Activated naive CD8-positive, alpha-beta T cell treated with anti-CD3 and anti-CD28 coated beads, Interleukin-2, amount 50 U/mL, for 24 hours (primary cell): ENCODE measurements at places on chromosomes 5 and 9.

DNA sequence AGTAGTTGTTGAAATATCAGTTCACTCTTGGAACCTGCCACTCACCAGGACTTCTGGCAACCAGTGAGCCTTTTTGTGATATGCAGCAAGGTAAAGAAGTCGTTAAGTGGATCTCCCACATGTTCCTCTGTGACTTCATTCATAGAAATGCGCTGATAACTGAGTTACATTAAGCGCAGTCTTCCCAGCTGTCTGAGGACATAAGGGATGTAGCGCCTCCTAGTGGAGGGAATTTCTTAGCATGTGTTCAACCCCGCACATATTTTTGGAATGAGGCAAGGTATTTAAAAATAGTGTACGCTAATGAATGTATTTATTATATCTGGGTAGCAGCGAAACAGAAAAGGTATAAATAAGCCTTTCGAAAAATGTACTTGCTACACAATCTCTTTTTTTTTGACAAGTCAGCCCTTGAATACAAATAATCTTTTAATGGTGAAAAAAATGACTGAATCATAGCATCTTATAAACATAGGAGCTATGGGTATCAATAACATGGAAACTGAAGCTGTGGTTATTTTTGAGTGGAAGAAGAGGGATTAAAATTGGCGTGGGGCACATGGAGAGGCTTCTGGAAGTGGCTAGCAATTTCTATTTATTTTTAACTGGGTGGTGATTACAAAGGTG lies 38.0 kb downstream of the PALM2AKAP2 start:
- H3K36me3 ChIP-seq = no peaks in the 10 kb centered on the region
- H3K4me1 ChIP-seq = no peaks in the 10 kb centered on the region

GRCh38 chr9:90290716-90291485 lies 351.7 kb downstream of the DIRAS2 start:
- no peak overlapping the region for H3K4me3 ChIP-seq
- H3K4me1 ChIP-seq = no peaks in the 10 kb centered on the region
- no peak for DNase-seq
- no peaks in the 10 kb centered on the region for H3K36me3 ChIP-seq
- peaks cover 13% of the 10 kb centered on the region for H3K27me3 ChIP-seq

GRCh38 chr9:85716031-85716877 lies 25.5 kb downstream of the AGTPBP1 start:
- H3K27me3 ChIP-seq = no peaks in the 10 kb centered on the region
- peak overlapping the region; percentile 1 for H3K4me3 ChIP-seq
- peak overlapping the region; percentile 65 for H3K27ac ChIP-seq
- DNase-seq = no peak

DNA sequence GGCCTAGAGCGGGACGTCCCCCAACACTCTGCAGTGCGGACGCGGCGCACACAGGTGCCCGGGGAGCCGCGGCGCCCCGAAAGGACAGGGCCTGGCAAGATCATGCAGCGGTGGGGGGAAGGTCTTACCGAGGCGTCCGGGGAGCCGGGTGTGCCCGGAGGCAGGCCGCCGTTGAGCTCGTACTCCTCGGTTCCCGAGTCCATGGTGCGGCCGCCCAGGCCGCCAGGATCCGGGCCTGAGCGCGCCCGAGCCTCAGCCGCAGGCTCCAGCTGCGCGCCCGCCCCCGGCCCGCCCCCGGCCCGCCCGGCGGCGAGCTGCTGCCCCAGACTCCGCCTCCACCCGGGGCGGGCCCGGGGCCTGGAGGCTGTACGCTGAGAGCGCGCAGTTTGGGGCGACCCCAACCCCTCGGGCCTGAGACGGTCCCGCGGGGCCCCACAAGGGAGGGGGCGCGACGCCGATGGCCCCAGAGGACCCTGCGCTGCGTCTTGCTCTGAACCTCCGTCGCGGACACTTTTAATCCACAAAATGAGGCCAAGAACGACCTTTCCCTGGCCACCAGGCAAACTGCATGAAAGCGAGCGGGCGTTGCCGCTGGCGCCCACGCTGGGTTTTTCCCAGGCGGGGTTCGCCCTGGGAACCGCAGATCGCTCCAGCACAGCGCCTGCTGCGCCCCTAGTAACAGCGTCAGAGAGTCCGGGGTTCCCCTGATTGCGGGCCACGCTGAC lies at the start of gene NINJ1:
Gene NINJ1 (minus strand): TSS at position 237 of the 725 bp plus-strand sequence. CDS start 34 bp downstream, at position 203.
- peaks cover 8% of the 10 kb centered on the region for H3K36me3 ChIP-seq
- H3K4me3 ChIP-seq = peak within 1 kb of the TSS; percentile 90
- DNase-seq = peak; percentile 93
- peak within 1 kb of the TSS; percentile 90 for H3K27ac ChIP-seq
- H3K4me1 ChIP-seq = peaks cover 58% of the 10 kb centered on the region
- H3K27me3 ChIP-seq = no peaks in the 10 kb centered on the region

DNA sequence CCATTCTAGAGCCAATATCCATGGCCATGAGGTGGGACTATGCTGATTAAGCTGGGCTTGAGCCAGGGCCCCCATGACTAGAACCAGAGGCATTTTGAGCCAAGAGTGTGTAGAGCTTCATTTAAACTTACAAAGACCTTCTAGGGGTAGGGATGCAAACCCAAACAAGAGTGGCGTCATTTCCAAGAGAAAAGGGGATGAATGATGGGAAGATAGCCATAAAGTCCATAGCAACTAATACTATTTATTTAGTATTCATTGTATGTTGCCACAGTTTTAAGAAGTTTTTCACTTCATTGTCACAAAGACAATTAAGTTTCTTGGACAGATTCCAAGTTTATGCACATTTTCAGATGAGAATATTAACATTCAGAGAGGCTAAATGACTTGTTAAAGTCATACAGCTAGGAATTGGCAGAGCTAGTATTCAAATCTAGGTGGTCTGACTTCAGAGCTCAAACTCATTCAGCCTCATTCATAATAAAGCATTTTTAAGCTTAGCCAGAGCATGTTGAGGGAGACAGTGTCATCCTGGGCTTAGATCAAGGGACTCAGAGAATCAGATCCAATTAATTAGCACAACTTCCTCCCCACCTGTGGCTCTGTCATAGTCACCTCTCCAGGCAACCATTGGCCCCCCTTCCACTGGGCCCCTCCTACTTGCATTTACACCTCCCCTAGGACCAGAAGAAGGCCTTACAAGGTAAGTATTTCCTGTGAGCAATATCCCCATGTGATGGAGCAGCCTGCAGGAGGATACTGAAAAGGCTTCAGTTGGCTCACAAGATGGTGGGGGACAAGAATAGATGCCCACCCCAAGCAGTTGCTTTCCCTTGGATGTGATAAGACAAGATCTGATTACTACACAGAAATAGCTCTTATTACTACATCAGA lies 95.0 kb upstream of the PCSK1 start:
- peaks cover 5% of the 10 kb centered on the region for H3K27me3 ChIP-seq
- no peak overlapping the region for H3K27ac ChIP-seq
- no peaks in the 10 kb centered on the region for H3K36me3 ChIP-seq
- DNase-seq = no peak

GRCh38 chr9:127185931-127186781 lies 63.7 kb upstream of the ANGPTL2 start:
- H3K27ac ChIP-seq = no peak overlapping the region
- DNase-seq = no peak
- no peak overlapping the region for H3K4me3 ChIP-seq

GRCh38 chr9:37555786-37556185 lies 20.4 kb downstream of the FBXO10 start:
- no peaks in the 10 kb centered on the region for H3K4me1 ChIP-seq
- no peak overlapping the region for H3K4me3 ChIP-seq
- H3K36me3 ChIP-seq = no peaks in the 10 kb centered on the region
- no peaks in the 10 kb centered on the region for H3K27me3 ChIP-seq

DNA sequence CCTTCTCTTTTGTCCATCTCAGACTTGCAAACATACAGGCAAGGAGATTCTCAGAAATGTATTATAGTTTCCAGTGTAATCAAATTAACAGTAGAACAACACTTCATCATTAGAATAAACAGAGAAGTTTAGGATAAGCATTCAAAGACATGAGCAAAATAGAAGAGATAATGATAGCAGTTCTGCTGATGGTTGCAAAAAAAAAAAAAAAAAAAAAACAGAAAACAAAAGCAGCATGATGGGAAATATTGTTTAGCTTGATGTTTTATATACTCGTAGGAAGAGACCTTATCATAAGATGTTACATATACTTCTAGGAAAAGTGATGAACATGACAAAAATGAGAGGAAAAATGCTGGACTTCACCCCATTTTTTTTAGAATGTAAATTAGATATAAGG lies 1356.2 kb downstream of the MAT2B start:
- no peak overlapping the region for H3K4me3 ChIP-seq
- H3K4me1 ChIP-seq = no peaks in the 10 kb centered on the region
- no peaks in the 10 kb centered on the region for H3K27me3 ChIP-seq
- H3K36me3 ChIP-seq = no peaks in the 10 kb centered on the region

DNA sequence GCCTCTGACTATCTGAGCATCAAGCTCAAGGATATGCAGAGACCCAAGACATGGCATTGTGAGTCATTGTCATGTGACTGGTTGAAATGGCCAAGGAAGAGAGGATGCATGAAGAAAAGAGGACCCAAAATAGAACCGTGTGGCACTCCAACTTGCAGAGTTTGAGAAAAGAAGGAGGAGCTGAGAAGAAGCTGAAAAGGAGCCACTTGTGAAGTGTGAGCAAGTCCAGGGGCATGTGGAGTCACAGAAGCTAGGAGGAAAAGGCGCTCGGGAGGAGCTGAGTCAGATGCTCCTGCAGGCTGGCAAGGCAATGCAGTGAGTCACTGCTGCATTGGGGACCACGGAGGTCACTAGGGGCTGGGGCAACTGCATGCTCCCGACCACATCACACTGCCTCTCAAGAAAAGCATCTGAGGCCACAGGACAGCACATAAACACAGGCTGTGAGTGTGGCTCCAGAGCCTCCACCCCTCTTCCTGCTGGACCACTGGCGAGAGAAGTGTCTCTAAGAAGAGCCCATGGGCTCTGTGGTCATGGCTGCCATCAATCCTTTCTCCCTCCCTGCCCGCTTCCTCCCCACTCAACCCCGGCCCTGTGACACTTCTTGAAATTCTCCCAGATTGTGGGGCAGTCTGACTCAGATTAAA lies 197.6 kb downstream of the DRD1 start:
- peaks cover 36% of the 10 kb centered on the region for H3K27me3 ChIP-seq
- H3K4me1 ChIP-seq = peaks cover 19% of the 10 kb centered on the region
- H3K4me3 ChIP-seq = no peak overlapping the region
- DNase-seq = peak; percentile 39

- H3K27ac ChIP-seq = no peak overlapping the region
- H3K4me1 ChIP-seq = peaks cover 64% of the 10 kb centered on the region
- no peaks in the 10 kb centered on the region for H3K27me3 ChIP-seq
- H3K4me3 ChIP-seq = no peak overlapping the region
- DNase-seq = no peak
Measured at GRCh38 chr5:1314564-1314982, 19.7 kb upstream of the TERT start.

GRCh38 chr5:13591621-13592020 lies 352.9 kb downstream of the DNAH5 start:
- no peaks in the 10 kb centered on the region for H3K4me1 ChIP-seq
- no peak for DNase-seq
- H3K27ac ChIP-seq = no peak overlapping the region
- H3K27me3 ChIP-seq = no peaks in the 10 kb centered on the region

DNA sequence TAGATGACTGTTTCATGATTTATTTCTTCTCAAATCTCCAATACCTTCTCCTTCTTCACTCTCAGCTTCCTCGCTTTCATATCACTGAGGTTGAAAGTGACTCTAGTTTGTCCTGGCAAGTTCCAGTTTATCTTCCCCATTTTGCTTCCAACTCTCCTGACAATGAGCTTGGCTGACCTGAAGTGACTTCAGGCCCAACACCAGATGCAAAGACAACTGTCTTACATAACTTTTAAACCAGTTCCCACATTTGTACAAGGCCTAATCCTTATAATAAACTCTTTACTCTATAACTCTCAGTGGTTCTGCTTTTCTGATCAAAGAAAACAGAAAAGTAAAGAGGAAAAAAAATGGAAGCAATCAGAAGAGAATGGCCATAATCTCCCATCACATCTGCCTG lies 22.0 kb downstream of the GNG10 start:
- no peak for DNase-seq
- H3K4me1 ChIP-seq = no peaks in the 10 kb centered on the region
- no peak overlapping the region for H3K27ac ChIP-seq
- H3K36me3 ChIP-seq = peaks cover 4% of the 10 kb centered on the region
- H3K27me3 ChIP-seq = no peaks in the 10 kb centered on the region

DNA sequence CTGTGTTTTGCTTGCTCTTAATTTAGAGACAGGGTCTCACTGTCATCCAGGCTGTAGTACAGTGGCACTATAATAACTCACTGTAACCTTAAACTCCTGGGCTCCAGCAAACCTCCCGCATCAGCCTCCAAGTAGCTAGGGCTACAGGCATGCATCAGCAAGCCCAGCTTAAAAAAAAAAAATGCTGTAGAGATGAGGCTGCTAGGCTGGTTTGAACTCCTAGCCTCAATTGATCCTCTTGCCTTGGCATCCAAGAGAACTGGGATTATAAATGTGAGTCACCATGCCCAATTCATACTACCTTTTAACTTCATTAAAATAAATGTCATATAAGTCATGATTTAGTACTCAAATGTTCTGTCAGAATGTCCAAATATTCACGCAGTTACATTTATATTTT lies 2195.7 kb upstream of the C9orf72 start:
- no peaks in the 10 kb centered on the region for H3K27me3 ChIP-seq
- DNase-seq = no peak
- H3K4me3 ChIP-seq = no peak overlapping the region
- no peaks in the 10 kb centered on the region for H3K36me3 ChIP-seq
- H3K4me1 ChIP-seq = no peaks in the 10 kb centered on the region

DNA sequence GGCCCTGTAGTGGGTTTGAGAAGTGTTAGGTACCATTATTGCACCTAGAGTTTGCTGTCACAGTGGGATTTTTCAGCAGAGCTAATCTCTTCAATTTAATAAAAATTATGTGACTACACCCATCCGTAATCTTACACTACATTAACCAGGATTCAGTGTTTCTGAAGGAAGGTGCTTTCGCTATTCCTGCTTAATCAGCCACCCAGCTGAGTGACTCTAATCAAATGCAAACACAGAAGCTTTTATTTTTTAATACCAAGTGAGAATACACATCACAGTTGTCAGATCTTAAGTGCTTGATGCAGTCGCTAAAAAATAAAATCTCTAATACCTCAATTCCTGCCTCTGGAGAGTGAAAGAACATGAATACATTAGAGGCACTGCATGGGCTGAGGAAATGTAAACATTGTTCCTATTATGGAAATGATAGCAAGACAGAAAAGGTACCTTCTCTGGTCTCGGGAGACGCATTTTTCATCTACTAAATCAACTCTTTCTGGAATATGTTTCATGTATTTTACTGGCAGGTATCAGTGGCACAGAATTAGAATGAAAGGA lies 125.7 kb downstream of the SEMA6A start:
- no peak overlapping the region for H3K27ac ChIP-seq
- no peak overlapping the region for H3K4me3 ChIP-seq
- DNase-seq = no peak
- H3K36me3 ChIP-seq = peaks cover 19% of the 10 kb centered on the region
- no peaks in the 10 kb centered on the region for H3K27me3 ChIP-seq

GRCh38 chr9:89640361-89640760 lies 35.5 kb downstream of the GADD45G start:
- no peak overlapping the region for H3K27ac ChIP-seq
- no peaks in the 10 kb centered on the region for H3K36me3 ChIP-seq
- H3K4me1 ChIP-seq = no peaks in the 10 kb centered on the region
- no peak for DNase-seq
- H3K27me3 ChIP-seq = no peaks in the 10 kb centered on the region

- no peak for DNase-seq
- no peaks in the 10 kb centered on the region for H3K4me1 ChIP-seq
- peaks cover 2% of the 10 kb centered on the region for H3K27me3 ChIP-seq
- H3K36me3 ChIP-seq = no peaks in the 10 kb centered on the region
Measured at GRCh38 chr5:66342341-66342880, 198.3 kb downstream of the SREK1 start.

GRCh38 chr5:135151256-135151655 lies 117.2 kb upstream of the PITX1 start:
- no peaks in the 10 kb centered on the region for H3K36me3 ChIP-seq
- peaks cover 2% of the 10 kb centered on the region for H3K27me3 ChIP-seq
- no peak overlapping the region for H3K4me3 ChIP-seq
- H3K4me1 ChIP-seq = no peaks in the 10 kb centered on the region
- no peak for DNase-seq
